Choroid plexus epithelial cell (primary cell): ENCODE measurements at places on chromosomes 6 and 20.

GRCh38 chr6:25056130-25056529 lies 120.4 kb upstream of the RIPOR2 start:
- no peak for DNase-seq

- DNase-seq: no peak
Observed at GRCh38 chr6:106908386-106908840, 66.1 kb downstream of the CD24 start.

GRCh38 chr6:37232430-37233017 lies 25.0 kb upstream of the TBC1D22B start:
- no peak for DNase-seq

DNA sequence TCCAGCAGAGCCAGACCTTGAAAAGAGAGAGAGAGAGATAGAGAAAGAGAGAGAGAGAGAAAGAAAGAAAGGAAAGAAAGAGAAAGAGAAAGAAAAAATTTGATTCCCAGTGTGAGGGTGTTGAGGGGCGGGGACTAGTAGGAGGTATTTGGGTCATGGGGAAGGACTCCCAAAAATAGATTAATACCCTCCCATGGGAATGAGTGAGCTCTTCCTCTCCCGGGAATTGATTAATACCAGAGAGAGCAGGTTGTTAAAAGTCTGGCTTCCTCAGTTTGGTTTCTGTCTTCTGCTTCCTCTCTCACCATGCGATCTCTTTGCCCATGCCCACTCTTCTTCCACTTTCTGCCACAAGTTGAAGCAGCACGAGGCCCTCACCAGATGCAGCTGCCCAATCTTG lies 28.8 kb upstream of the CFAP206 start:
- DNase-seq: no peak
